Inflammatory macrophage treated with lipopolysaccharide for 4 hours (primary cell): ENCODE measurements at places on chromosomes 6 and 20.

- no peak for DNase-seq
These were observed 107.3 kb downstream of the IRF4 start for GRCh38 chr6:498795-499231.

- DNase-seq: no peak
These were observed 233.5 kb downstream of the TMEM242 start for GRCh38 chr6:157089851-157090250.

- no peak for DNase-seq
These were observed 248.7 kb upstream of the ECI2 start for GRCh38 chr6:4383910-4384638.

- DNase-seq: peak; percentile 52
These were observed 31.2 kb upstream of the RALGAPA2 start for GRCh38 chr20:20743511-20744169.

GRCh38 chr20:5642155-5642981 lies 107.8 kb upstream of the SHLD1 start:
- DNase-seq: peak; percentile 93

DNA sequence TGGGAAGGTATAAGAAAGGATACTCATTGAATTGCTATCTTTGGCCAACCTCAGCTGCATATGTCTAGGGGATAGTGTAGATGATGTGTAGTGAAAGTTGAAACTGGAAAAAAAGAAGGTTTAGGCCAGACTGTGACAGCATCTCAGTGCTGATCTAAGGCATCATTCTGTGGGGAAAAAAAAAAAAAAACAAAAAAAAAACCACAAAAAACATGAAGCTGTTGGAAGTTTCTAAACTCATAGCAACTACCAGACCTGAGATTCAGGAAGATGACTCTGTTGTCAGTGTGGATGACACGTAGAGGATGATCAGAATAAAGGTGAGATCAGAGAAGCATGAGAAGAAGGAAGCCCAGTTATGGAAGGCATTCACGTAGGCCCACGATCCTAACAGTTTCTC lies 100.8 kb upstream of the CNKSR3 start:
- DNase-seq: peak; percentile 84

GRCh38 chr6:3805448-3806123 lies 43.6 kb upstream of the FAM50B start:
- no peak for DNase-seq

DNA sequence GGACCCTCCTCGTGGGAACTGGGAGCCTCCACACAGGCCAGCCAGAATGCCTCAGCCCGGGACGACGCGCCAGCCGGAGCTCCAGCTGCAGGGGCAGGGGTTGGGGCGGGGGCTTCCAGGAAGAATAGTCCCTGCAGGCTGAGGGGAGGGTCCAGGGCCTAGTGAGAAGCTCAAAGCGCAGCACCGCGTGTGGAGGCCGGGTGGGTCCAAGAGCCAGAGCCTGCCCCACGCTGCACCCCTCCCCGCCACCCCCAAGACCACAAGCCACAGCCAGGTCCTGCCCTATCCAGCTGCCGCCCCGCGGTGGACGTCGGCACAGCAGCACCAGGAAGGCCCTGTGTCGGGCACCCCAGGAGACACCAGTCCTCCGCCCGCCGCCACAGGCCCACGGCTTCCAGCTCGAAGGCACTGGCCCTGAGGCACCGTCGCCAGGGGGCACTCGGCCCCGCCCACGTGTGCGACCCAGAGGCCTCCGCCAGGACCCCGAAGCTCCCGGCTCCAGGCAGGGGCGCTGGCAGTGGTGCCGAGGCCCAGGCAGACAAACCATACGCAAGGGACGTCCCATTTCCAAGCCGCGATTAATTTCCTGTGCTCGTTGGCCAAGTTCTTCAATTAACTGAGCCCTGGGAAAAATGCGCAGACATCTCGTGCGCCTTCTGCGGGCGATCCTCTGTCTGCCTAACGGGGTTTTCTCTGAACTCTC lies 19.5 kb downstream of the KCNQ2 start:
- DNase-seq: peak; percentile 11

DNA sequence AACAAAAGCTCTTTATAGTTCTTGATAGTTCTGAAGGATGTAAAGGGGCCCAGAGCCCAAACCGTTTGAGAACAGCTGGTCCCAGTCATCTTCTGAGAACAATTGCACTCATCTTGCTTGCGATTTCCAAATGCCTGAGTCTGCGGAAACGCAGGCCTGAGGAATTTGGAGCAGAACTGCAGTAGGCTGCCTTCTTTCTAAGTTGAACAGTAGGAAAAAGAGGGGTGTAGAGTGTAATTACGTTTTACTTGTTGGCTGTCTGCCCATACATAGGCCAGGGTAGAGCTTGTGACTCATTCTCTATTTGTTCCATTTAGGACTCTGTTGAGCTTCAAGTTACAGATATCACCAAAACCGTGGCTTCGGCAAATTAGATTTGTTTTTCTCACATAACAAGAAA lies 42.0 kb upstream of the KIF16B start:
- no peak for DNase-seq

- no peak for DNase-seq
These were observed 98.3 kb downstream of the SASH1 start for GRCh38 chr6:148440877-148441453.

- DNase-seq: no peak
These were observed 1299.3 kb upstream of the GJE1 start for GRCh38 chr6:140833408-140833807.

DNA sequence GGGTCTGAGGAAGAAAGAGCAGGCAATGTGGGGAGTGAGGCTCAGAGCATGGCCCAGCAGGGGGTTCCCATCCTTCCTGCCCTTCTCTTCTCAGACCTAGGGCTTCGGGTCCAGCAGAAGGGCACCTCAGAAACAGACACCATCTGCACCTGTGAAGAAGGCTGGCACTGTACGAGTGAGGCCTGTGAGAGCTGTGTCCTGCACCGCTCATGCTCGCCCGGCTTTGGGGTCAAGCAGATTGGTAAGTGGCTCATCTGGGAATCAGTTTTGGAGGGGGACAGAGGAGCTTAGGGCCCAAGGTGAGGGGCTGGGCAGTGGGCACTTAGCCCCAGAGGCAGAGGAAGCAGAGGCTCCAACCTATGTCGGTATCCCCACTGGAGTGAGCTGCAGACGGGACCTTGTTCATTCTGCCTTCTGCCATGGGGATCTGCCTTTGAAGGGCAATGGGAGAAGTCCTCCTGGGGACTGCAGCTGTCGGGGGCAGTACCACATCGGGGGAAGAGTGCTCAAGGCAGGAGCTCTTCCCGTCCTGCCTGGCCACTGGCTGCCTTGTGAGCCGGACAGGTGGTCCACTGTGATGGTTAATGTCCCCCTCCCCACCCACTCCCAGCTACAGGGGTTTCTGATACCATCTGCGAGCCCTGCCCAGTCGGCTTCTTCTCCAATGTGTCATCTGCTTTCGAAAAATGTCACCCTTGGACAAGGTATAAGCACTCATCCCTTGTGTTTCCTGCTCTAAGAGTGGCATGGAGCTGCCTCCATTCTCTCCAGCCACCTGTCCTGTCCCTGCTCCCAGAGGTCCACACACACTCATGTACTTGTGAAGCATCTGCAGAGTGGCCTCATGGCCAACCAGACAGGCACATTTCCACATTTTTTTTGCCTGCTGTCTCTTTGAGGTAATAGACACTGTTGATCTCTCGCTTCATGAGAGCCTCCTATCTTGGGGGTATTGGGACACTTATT lies 4.7 kb downstream of the CD40 start:
- DNase-seq: no peak

- no peak for DNase-seq
These were observed 30.8 kb downstream of the CD164 start for GRCh38 chr6:109351231-109352130.

DNA sequence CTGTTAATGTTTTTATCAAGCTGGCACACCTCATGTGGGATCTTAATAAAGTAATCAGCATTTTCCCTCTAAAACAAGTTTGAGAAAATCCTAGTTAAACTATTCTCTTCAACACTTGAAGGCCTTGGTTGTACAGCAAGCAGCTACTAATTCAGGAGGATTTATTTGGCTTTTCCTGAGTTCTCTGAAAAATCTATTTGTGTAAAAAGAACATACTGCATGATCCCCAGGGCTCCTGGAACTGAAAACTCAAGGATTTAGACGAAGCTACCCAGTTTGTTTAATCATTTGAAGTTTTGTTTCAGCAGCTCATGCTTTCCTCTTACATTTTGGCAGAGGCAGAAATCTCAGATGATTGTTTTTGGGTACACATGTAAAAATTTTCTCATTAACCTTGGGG lies 309.6 kb upstream of the FLRT3 start:
- DNase-seq: no peak

DNA sequence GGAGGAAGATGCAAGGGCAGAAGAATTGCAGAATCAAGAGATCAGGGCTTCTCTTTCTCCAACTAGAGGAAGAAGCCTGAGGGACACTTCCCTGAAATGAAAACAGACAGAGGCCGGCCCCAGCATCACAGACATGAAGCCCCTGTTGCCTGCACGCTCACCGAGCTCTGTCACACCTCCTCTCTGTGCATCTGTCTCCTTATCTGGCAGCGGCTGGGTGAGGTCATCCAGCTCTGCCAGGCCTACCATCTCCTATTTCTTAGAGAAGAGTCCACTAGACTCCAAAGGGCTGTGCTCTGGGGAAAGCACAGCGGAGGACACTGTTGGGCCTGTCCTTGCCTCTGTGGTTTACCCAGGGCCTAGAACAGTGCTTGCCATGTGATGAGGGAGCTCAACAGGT lies 71.9 kb upstream of the MLN start:
- DNase-seq: no peak

DNA sequence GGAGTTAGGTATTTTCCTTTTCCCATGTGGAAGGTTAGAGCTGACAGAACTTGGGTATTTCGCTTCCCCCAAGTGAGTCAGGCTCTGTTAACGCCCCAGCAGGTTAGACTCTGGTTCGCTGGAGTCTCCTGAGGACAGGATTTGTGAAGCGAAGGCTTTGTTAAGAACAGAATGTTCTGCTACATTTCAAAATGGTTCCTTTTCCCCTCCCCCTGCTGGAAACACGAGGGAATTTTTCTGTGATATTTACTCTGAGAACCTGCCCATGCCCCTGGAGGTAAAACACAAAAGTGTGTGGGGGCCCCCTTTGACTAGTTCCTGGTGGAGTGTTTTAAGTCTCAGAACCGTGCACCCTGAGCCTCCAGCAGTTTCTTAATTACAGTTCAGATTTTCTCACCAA lies 731.4 kb upstream of the CITED2 start:
- no peak for DNase-seq

DNA sequence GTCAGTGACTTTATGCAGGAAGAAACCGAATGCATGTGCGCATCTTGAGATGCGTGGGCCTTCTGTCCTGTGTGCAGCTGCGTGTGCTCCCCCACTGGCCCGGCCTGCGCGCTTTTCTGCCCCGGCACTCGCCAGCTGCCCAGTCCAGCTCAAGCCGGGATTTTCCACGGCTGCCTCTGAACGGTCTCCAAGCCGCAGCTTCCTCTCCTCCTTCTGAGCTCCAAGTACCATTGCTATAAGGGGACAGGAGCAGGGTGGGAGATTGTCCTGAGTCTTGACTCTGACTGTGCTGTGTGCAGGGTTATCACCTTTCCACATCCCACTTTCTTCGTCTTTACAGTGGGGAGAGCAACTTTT lies 302.8 kb downstream of the THBS2 start:
- no peak for DNase-seq

DNA sequence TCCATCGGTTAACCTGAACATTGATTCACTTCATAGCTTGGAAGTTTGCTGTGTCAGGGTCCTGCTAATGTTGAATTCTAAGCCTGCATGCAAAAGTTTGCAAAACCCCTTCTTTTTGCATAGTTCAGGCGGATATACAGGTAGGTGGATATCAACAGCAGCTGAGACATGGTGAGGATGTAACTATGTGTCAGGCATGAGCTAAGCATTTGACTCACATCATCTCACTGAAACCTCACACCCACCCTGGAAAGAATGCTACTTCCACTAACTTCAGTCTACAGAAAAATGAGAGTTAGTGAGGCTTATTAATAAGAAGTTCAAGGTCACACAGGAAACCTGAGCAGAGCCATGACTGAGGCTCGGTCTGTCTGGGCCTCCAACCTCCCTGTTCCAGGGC lies 276.9 kb downstream of the BMP7 start:
- DNase-seq: no peak

DNA sequence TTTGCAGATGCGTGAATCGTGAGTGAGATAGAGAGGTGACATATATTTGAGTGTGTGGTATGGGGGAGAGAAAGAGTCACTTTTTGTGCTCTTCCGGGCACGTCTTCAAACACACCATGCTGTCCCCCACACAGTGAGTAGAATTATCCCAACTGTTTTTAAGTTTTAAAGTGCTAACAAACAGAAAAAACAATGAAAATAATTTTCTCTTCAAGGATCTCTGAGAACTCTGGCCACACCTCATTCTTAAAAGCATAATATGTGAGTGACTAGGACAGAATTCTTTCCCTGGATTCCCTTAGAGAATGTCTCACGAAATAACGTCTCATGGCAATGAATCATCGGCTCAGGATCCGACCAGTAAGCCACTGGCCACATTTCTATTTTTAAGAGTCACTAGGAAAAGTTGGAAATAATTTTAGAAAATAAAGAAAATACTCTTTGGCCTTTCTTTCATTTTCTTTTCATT lies 235.7 kb upstream of the ZNF217 start:
- peak; percentile 89 for DNase-seq

DNA sequence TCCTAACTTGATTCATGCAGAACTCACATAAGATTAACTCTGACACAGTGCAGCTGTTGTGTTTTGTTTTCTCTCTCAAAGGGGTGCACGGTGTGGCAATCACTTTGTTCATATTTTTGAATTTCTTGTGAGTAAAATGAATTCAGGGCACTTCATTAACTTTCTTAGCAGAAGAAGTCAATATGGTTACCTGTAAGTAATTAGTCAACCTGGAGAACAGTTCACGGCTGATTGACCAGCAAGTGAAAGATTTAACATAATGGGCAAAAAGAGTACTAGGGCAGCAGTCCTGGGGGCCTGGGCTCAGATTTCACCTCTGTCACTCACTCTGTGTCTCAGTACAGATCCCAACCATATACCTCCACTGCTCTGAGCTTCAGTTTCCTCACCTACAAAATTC lies 102.4 kb upstream of the SPTLC3 start:
- DNase-seq: no peak
